Bladder microvascular endothelial cell (primary cell): ENCODE measurements at places on chromosomes 2 and 18. TPM values are rescaled to one million over a fixed set of nuclear protein-coding genes. Genes with fewer than 3 reads are reported as not detected.

Gene WNT10A
- not detected in 2 replicates for total RNA-seq

Gene DNPEP
- 40.3 and 51.7 TPM in 2 replicates for total RNA-seq

Gene IL18RAP
- under 0.01 TPM in 1 of 2 replicates, not detected in the other for total RNA-seq

Gene SULT1C2
- not detected in 2 replicates for total RNA-seq

Gene SERPINB3
- total RNA-seq: not detected in 2 replicates

Gene STPG4
- total RNA-seq: 0.16 and 0.31 TPM in 2 replicates

Gene C2orf72
- 0.13 and 0.16 TPM in 2 replicates for total RNA-seq

Gene CRYGC
- not detected in 2 replicates for total RNA-seq

Gene RAD51AP2
- total RNA-seq: not detected in 2 replicates

Gene RMND5A
- total RNA-seq: 36.1 and 79.5 TPM in 2 replicates

Gene GFPT1
- total RNA-seq: 14.9 and 32.3 TPM in 2 replicates

Gene GPATCH11
- total RNA-seq: 4.0 and 7.7 TPM in 2 replicates

Gene ARL5A
- total RNA-seq: 29.6 and 168 TPM in 2 replicates

Gene IL18R1
- total RNA-seq: 0.65 and 0.82 TPM in 2 replicates

Gene SANBR
- 18.9 and 30.6 TPM in 2 replicates for total RNA-seq

Gene CRYGA
- not detected in 2 replicates for total RNA-seq

Gene ASXL3
- under 0.01 and 0.13 TPM in 2 replicates for total RNA-seq

Gene PIK3C3
- total RNA-seq: 22.5 and 71.2 TPM in 2 replicates

Gene MOGAT1
- not detected in 2 replicates for total RNA-seq

Gene SEMA4F
- 2.3 and 7.0 TPM in 2 replicates for total RNA-seq
